ENCODE measurements at places on chromosomes 6 and 20. TPM values are rescaled to one million over a fixed set of nuclear protein-coding genes. Genes with fewer than 3 reads are reported as not detected.

DNA sequence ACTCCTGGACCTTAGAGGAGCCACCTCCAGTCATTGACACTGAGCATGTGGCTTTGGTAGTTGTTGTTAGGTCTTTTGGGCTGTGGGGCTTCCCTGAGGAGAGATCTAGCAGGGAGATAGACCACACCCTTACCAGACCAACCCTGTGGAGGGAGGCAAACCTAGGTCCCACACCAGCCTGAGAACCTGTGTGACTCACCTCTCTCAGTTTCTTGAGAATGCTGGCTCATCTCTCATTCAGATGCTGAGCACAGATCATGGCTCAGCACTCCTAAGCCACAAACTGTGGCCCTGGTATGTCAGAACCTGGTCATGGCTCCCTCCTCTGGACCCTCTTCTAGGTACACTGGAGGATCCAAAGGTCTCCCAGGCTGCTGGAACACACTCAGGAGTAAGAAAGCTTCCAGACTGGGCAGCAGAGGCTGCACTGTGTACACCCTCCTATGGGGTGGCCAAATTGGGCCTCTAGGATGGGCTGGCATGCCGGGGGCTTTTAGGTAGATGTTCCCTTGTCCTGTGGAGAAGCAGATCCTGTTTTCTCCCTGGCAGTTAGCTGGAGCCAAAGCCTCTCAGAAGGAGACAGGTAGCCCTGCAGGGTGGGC, 1294.5 kb downstream of the KHDRBS2 start:
- no peak for DNase-seq

GRCh38 chr6:95572098-95572497, 5.2 kb upstream of the MANEA start:
- no peak for DNase-seq

DNA sequence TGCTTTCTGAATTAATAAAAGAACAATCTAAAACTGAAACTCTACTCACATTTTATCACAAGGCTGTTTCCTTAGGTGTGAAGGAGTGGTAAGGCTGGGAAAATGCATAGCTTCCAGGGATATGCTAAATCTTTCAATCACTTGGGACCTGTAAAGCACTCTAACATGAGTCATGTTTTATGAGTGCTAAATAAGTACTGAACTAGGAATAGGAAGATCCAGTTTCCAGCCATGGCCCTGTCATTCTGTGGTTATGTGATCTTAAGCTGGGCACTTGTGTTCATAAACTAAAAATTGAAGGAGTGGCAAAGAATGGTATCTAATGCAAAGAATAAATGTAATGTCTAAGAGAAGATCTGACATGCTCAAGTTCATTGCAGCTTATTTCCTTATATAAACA, 6.1 kb upstream of the TMEM200A start:
- no peak for DNase-seq

DNA sequence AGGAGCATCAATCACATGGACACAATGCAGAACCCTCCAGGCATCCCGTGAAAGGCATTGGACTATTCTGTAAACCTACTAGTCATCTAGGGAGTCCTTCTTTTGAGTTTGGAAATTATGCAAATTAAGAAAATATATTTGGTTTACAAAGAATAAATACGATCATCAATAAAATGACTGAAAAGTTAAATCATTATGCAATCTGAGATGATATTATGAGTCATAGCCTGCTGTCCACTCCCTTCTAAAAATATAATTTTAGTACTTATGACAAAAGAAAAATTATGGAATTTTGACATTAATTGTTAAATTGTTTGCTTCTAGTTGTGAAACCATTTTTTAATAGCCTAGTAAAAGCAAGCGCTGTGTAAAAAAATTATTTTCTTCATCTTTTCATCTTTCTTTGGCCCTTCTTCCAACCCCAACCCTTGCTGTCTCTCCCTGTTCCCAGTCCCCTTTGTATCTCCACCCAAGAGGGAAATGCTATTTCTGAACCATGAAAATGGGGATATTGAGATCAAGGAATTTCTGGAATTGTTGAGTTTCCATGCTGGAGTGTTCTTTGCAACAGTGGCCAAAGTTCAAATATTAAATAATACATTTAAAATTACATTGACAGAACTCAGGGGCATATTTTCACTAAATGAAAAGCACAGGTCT, 599.8 kb downstream of the COL12A1 start:
- DNase-seq, result no peak

DNA sequence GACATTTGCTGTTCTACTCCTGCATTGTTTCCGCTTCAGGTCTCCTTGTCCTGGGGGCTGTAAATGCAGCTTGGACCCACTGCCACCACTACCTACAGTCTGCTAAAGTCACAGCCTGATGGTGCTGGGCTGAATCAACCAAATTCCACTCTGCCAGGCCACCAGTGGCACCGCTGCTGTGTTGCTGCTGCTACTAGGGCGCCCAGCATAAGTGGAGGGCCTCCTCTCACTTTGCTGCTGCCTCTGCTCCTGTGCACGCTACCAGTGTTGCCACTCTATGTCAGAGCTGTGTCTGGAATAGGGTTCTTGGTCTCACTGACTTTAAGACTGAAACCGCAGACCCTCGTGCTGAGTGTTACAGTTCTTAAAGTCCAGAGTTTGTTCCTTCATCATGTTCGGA, 1.4 kb upstream of the SSR1 start:
- no peak for DNase-seq

The BMP6 gene
- 3.6 TPM for total RNA-seq

The ATG5 gene
- total RNA-seq, result 16.0 TPM
